Chondrocyte (in vitro differentiated cells): ENCODE measurements at places on chromosomes 2 and 18. TPM values are rescaled to one million over a fixed set of nuclear protein-coding genes. Genes with fewer than 3 reads are reported as not detected.
A peak's percentile ranks its signal among the peaks of the same experiment; 100 is the strongest.

DNA sequence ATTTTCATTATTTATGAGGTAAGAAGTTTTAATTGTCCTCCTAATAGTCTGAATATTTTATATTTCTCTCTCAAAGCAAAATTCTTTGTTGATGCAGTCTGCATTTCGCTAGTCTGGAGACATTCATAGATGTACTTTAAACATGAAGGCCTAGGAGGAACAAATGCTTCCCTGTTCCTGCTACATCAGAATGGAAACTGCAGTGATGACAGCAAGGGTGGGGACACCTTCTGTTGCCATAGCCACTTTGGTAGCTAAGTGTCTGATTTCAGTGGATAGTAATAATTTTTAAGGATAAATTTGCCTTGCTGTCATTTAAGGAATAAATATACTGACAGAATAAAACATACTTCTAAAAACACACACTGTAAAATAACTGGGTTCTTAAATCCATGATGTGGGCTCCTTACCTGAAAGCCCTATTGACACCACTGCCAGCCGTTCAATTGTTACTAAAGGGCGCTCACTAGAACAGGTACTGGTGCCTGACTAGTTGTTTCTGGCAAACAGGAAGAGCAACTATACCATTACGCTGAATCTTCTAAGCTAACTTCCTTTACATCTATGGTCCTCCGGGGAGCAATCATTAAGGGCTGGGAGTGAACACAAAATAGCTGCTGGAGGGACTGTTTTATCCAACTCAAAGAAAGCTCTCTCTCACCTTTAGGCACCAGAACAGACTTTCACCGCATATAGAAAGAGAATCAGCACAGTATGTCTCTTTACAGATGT is 88.2 kb downstream of the TMEM131 start:
- no peak overlapping the region for H3K27ac ChIP-seq
- DNase-seq: no peak
- H3K27me3 ChIP-seq: no peaks in the 10 kb centered on the region
- peaks cover 4% of the 10 kb centered on the region for H3K4me1 ChIP-seq
- H3K36me3 ChIP-seq: peaks cover 12% of the 10 kb centered on the region

DNA sequence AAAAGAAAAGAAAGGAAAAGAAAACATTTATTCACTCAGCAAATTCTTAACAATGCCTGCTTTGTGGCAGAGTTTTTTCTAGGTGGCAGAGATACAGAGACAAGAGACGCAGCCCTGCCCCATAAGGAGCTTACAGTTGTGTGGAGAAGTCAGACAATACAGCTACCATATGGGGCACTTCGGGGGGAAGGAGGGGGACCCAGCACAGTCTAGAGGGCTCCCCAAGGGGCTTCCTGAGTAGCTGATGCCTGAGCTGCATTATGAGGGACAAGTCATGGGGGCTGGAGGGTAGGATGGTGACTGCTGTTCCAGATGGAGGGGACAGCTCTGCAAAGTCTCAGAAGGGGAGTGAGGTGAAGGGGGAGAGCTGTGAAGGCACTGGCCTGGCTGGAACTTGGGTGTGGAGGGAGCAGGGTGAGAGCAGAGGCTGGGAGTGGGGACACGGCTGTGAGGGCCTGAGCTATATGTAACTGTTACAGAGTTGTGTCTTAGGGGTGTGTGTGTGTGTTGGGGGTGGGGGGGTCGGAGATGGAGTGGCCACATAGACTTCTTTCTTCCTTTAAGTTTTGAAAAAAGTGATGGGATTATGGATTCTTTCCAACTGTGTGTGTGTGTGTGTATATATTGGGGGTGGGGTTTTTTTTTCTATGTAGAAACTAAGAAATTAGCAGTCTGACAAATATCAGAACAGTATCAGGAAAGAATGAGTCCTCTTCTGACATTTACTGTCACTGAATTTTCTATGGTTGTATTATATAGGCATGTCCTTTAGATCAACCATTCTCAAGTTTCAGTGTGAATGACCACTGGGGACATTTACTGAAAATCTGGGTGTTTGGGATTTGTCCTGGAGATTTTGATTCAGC is 66.0 kb upstream of the HAAO start:
- H3K4me1 ChIP-seq: peaks cover 22% of the 10 kb centered on the region
- H3K27ac ChIP-seq: no peak overlapping the region
- peaks cover 4% of the 10 kb centered on the region for H3K36me3 ChIP-seq
- H3K27me3 ChIP-seq: no peaks in the 10 kb centered on the region

DNA sequence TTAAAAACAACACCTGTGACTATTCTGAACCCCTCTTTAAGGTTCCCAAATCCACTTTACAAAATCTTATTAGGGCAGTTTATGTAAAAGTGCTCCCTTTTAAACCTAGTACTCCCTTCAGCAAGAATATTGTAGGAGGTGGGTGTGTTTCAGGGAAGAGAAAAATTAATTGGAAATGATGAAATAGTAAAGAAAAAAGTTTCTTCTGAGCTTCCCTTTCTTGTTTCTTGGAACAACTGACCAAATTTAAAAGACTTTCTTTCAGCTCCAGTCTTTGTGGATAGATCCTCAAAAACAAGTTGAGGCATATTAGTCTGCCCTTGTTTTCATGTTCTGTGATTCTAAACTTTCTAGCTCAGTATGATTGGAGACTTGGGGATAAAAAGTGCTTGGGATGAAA is 3.0 kb downstream of the VWA3B start:
- H3K36me3 ChIP-seq: no peaks in the 10 kb centered on the region
- peaks cover 9% of the 10 kb centered on the region for H3K4me1 ChIP-seq
- H3K27ac ChIP-seq: no peak overlapping the region
- no peak overlapping the region for H3K4me3 ChIP-seq
- no peak for DNase-seq
- H3K27me3 ChIP-seq: peaks cover 39% of the 10 kb centered on the region

- peaks cover 28% of the 10 kb centered on the region for H3K4me1 ChIP-seq
- peaks cover 33% of the 10 kb centered on the region for H3K36me3 ChIP-seq
- H3K27ac ChIP-seq: no peak overlapping the region
Measured at GRCh38 chr2:74873678-74874640, 40.0 kb downstream of the HK2 start.

GRCh38 chr2:24779116-24779515 is 14.1 kb downstream of the PTRHD1 start:
- DNase-seq: no peak
- H3K27ac ChIP-seq: no peak overlapping the region
- H3K4me3 ChIP-seq: no peak overlapping the region
- no peaks in the 10 kb centered on the region for H3K27me3 ChIP-seq
- H3K36me3 ChIP-seq: no peaks in the 10 kb centered on the region

DNA sequence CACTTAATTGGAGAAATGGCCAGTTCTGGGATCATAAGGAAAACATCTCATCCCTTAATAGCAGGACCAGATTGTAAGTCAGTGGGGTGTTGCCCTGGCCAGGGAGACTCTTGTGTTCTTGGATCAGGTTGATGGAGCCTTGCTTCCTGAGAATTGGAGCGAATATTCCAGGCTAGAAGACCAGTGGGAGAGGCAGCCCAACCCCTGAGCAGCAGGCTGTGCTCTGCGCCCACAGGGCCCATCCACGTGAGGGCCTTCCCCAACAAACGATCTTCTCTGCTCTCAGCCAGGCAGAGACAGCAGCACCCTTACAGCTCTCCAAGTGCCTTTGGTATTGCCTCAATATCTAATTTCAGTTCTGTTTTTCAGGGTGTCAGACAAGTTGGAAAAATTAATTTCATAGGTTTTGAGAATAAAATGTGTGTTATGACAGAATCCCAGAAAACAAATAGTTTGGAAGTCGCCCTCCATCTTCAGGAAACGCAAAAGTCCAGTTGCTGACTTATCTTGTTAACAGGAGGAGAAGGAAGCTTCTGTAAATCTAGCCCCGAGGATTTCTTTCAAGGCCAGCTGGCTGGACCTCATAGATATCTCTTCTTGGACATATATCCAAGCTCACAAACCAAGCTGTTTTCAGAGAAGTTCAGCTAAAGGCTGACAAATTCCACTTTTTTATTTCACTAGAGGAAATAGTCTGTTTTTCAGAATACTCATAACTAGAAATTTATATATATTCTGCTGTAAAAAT is 105.5 kb downstream of the COPS8 start:
- peak overlapping the region; percentile 20 for H3K27ac ChIP-seq
- no peaks in the 10 kb centered on the region for H3K27me3 ChIP-seq
- peaks cover 2% of the 10 kb centered on the region for H3K36me3 ChIP-seq
- no peak for DNase-seq
- no peak overlapping the region for H3K4me3 ChIP-seq
- H3K4me1 ChIP-seq: peaks cover 48% of the 10 kb centered on the region

GRCh38 chr18:74197705-74198341 is 49.5 kb downstream of the TIMM21 start:
- peaks cover 24% of the 10 kb centered on the region for H3K27me3 ChIP-seq
- no peak overlapping the region for H3K27ac ChIP-seq
- H3K36me3 ChIP-seq: no peaks in the 10 kb centered on the region
- no peak overlapping the region for H3K4me3 ChIP-seq
- no peak for DNase-seq
- peaks cover 6% of the 10 kb centered on the region for H3K4me1 ChIP-seq

DNA sequence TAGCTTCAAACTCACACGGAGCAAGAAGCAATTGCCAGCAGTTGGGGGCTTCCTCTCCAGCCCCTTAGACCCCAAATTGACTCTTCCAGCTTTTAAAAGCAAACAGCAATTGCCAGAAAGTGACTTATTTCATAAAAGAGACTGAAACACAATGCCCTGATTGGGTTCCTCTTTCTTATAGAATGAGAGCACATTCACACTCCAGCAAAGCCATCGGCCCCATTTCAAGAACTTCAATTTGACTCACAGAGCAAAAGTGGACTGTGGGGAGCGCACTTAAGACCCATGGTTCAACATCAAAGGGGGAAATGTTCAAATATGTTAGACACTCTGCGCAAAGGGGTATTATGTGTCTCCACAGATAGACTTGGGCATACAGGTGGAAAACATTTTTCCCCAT is 484.7 kb downstream of the BCL11A start:
- H3K27me3 ChIP-seq: peaks cover 17% of the 10 kb centered on the region
- H3K4me3 ChIP-seq: no peak overlapping the region
- peaks cover 7% of the 10 kb centered on the region for H3K4me1 ChIP-seq
- no peaks in the 10 kb centered on the region for H3K36me3 ChIP-seq
- H3K27ac ChIP-seq: no peak overlapping the region
- DNase-seq: no peak

- H3K27me3 ChIP-seq: peaks cover 14% of the 10 kb centered on the region
- no peaks in the 10 kb centered on the region for H3K4me1 ChIP-seq
- H3K36me3 ChIP-seq: no peaks in the 10 kb centered on the region
- H3K4me3 ChIP-seq: no peak overlapping the region
- no peak overlapping the region for H3K27ac ChIP-seq
- DNase-seq: no peak
Measured at GRCh38 chr2:102313950-102314349, 2.6 kb downstream of the IL1RL1 start.

DNA sequence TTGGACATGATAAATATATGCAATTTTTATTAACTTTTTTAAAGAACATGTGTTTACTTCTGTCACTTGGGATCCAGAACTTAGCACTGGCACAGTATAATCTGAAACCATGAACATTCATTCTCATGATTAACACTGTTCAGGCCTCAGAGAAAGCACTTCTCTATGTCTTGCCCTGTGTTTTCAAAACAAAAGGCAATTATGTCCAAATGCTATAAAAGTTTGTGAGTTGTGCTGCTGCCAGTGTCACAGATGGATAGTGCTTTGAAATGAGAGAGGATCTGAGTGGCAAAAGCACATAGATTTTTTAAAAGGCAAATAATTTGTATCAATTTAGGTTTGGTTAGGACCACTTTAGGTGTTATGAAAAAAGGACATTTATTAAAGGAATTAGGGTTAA is 470.5 kb upstream of the FAM98A start:
- H3K36me3 ChIP-seq: no peaks in the 10 kb centered on the region
- no peak overlapping the region for H3K4me3 ChIP-seq
- no peak for DNase-seq
- H3K4me1 ChIP-seq: no peaks in the 10 kb centered on the region
- no peak overlapping the region for H3K27ac ChIP-seq
- peaks cover 13% of the 10 kb centered on the region for H3K27me3 ChIP-seq

GRCh38 chr2:23436346-23437098 is 51.5 kb downstream of the KLHL29 start:
- H3K4me3 ChIP-seq: no peak overlapping the region

ATP6V1B1 gene
- total RNA-seq: 3.7 to 5.0 TPM (median 3.9 TPM) in 3 replicates

NDC80 gene
- total RNA-seq: 4.8 to 6.5 TPM (median 5.8 TPM) in 3 replicates

MBOAT2 gene
- 34.4 to 40.2 TPM (median 35.6 TPM) in 3 replicates for total RNA-seq

HDHD2 gene
- 16.7 to 17.7 TPM (median 16.8 TPM) in 3 replicates for total RNA-seq

TRAPPC8 gene
- 25.8 to 32.8 TPM (median 29.6 TPM) in 3 replicates for total RNA-seq

ANKRD23 gene
- total RNA-seq: 1.9 to 4.4 TPM (median 3.2 TPM) in 3 replicates
